ENCODE measurements at places on chromosomes 12 and 14.

DNA sequence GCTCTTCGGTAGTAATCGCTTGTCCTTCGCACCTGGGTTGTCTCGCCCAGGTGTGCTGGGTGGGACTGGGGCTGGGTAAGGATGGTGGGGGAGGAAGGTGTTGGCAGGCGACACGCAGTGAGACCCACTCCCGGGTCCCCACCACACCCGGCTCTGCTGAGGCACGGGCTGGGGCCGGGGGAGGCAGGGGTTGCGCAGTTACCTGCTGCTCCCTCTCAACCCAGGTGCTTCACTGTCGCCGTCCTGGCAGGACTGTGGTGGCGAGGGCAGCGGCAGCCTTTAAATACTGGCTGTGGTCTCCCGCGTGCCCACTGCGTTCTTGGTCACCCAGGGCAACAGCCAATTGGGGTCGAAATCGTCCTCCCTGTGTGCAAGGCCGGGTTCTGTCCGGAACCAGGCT lies at the start of gene CCER1:
Gene CCER1 (minus strand): TSS at position 256 of the 400 bp plus-strand sequence. CDS start 434 bp downstream, outside the sequence.
- no peaks in the 10 kb centered on the region for H3K4me1 ChIP-seq
- no peaks in the 10 kb centered on the region for H3K27me3 ChIP-seq
- no peaks in the 10 kb centered on the region for H3K36me3 ChIP-seq
- no peak within 1 kb of the TSS for H3K4me3 ChIP-seq
- no peak for DNase-seq

- no peak for DNase-seq
- H3K27ac ChIP-seq = no peak overlapping the region
- H3K4me3 ChIP-seq = no peak overlapping the region
- no peaks in the 10 kb centered on the region for H3K4me1 ChIP-seq
- no peaks in the 10 kb centered on the region for H3K27me3 ChIP-seq
- peaks cover 13% of the 10 kb centered on the region for H3K36me3 ChIP-seq
These were observed 18.8 kb downstream of the OS9 start for GRCh38 chr12:57712701-57713100.

DNA sequence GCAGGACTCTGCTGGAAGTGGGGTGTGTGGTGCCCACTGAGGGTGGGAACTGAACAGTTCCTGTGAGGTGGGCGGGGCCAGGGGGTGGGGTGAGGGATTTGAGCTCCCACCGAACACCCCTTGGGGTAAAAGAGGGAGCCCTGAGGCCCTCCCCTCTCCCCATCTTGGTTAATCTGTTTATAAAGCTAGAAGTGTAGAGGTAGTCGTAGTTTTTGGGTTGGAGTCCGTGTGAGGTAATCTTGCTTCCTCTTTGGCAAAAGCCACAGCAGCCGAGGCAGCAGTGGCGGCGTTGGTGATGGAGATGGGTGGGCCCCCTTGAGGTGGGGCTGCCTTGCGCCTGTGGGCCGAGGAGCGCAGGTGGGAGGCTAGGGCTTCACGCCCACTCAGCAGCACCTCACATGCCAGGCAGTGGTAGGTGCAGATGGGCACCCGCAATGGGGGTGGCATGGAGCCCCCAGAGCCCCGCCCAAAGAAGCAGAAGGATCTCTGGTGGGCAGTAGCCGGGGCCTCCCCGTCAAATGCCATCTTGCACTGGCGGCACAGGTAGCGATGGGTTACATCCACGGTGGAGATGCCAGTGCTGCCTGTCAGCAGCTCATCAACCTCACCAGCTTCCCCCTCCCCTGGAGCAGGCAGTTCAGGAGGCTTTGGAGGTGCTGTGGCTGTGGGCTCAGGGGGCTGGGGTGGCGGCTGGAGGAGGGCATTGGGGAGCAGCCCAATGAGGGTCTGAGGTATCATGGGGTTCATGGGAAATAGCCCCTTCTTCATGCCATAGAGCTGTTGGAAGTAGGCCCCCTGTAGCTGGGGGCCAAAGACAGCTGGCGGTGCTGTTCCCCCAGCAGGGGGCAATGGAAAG lies 29.6 kb downstream of the ZFHX2 start:
- H3K27ac ChIP-seq = no peak overlapping the region
- H3K4me3 ChIP-seq = no peak overlapping the region
- no peaks in the 10 kb centered on the region for H3K27me3 ChIP-seq
- H3K36me3 ChIP-seq = no peaks in the 10 kb centered on the region
- no peak for DNase-seq
- H3K4me1 ChIP-seq = no peaks in the 10 kb centered on the region

GRCh38 chr14:49991491-49991890 lies 98.6 kb downstream of the ARF6 start:
- H3K27me3 ChIP-seq = no peaks in the 10 kb centered on the region
- no peaks in the 10 kb centered on the region for H3K36me3 ChIP-seq
- no peak overlapping the region for H3K4me3 ChIP-seq
- peaks cover 3% of the 10 kb centered on the region for H3K4me1 ChIP-seq

- H3K4me1 ChIP-seq = peaks cover 57% of the 10 kb centered on the region
- DNase-seq = no peak
- H3K27ac ChIP-seq = peak overlapping the region; percentile 88
- H3K27me3 ChIP-seq = no peaks in the 10 kb centered on the region
- H3K36me3 ChIP-seq = no peaks in the 10 kb centered on the region
- H3K4me3 ChIP-seq = no peak overlapping the region
These were observed 3.6 kb downstream of the SLC48A1 start for GRCh38 chr12:47776471-47777143.

DNA sequence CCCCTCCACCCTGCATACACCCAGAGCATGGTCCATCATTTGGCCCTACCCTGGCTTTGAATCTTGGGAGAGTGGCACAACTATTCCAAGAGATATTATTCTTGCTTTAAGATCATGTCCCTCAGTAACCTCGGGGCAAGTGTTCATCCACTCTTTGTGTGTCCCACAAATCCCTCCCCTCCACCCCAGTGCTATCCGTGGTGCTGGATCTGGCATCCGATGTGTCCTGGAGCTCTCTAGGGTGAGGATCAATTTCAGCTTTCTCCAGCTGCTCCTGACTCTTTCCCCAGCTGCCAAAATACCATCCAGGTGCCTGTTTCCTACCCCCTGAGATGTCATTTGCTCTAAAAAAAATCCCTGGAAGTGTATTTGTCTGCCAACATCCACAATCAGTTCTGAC lies 64.8 kb upstream of the CMKLR1 start:
- H3K36me3 ChIP-seq = no peaks in the 10 kb centered on the region
- H3K4me3 ChIP-seq = no peak overlapping the region
- no peaks in the 10 kb centered on the region for H3K4me1 ChIP-seq
- no peak overlapping the region for H3K27ac ChIP-seq

DNA sequence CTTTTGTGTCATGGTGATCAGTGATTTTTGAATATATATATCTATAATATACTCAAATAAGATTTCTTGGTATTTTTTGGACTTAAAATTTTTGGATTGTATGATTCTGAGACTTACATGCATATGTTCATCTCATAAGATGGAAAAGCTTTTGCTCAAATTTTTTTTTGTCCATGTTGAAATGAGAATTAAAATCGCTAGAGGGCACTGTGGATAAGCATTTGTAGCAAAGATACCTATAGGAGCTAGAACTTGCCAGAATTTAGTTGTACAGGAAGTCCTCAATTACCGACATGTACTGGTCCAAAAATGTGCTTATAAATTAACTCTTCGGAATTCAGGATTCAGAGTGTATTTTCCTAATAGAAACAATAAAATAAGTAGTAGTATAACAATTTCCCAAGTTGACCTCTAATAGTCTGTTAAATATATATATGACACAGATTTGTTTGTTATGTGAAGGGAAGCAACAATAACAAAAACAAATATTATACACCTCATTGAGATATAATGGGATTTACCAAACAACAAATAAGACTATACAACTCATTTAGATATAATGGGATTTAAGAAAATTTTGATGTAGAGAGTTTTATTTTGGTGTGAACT lies 179.6 kb downstream of the TMEM117 start:
- DNase-seq = no peak
- no peaks in the 10 kb centered on the region for H3K4me1 ChIP-seq
- no peak overlapping the region for H3K4me3 ChIP-seq
- no peaks in the 10 kb centered on the region for H3K36me3 ChIP-seq

DNA sequence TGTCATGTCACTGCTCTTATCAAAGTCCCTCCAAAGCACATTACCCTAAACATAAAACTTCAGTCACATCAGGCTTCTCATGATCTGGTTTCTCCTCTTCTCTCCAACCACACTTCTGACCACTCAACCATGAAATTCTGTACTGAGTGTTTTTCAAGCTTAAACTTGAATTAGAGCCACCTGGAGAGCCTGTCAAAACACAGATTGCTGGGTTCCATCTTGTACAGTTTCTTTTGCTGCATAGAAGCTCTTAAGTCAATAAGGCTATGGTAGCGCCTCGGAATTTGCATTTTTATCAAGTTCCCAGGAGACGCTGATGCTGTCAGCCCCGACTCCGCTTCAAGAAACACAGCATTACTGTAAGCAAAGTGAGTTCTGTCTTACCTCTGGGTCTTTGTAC lies 16.4 kb upstream of the SRRM4 start:
- H3K36me3 ChIP-seq = no peaks in the 10 kb centered on the region
- no peak overlapping the region for H3K27ac ChIP-seq
- no peak overlapping the region for H3K4me3 ChIP-seq
- H3K27me3 ChIP-seq = no peaks in the 10 kb centered on the region
- no peaks in the 10 kb centered on the region for H3K4me1 ChIP-seq
- no peak for DNase-seq

DNA sequence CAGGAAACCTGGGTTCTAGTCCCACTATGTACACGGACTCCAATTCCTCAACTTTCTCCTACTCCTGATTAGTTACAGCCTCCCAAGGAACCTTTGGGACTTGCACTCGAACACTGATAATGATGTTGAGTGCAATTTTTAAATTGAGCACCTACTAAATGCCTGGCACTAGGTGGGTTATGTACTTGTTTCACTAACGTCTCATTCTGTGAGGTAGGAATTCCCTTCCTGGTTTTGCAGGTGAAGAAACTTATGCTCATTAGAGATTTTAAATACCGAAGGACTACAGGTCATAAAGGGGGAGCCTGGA lies 536 bp downstream of the PARPBP start:
- no peak for DNase-seq
- H3K27ac ChIP-seq = peak overlapping the region; percentile 95
- peak overlapping the region; percentile 66 for H3K4me3 ChIP-seq
- no peaks in the 10 kb centered on the region for H3K27me3 ChIP-seq
- H3K36me3 ChIP-seq = no peaks in the 10 kb centered on the region

DNA sequence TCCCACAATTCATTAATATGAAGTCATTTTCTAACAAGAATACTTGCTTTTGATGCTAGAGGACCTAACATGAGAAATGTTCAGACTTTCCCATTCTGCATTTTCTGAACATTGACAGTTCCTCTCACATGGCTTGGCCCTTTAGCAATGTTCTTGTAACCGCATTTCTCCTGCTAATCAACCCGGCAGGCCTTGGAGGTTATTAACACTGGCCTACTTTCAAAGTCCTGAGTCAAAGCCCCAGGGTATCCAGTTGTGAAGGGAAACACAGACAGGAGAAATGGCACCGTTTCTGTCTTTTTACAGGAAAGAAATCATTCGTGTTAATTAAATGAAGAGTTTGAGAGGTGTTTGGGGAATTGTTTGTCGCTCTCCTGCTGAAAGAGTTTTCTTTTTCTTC lies 446.5 kb upstream of the MIS18BP1 start:
- H3K4me3 ChIP-seq = no peak overlapping the region
- no peaks in the 10 kb centered on the region for H3K36me3 ChIP-seq
- H3K4me1 ChIP-seq = no peaks in the 10 kb centered on the region
- no peak overlapping the region for H3K27ac ChIP-seq

DNA sequence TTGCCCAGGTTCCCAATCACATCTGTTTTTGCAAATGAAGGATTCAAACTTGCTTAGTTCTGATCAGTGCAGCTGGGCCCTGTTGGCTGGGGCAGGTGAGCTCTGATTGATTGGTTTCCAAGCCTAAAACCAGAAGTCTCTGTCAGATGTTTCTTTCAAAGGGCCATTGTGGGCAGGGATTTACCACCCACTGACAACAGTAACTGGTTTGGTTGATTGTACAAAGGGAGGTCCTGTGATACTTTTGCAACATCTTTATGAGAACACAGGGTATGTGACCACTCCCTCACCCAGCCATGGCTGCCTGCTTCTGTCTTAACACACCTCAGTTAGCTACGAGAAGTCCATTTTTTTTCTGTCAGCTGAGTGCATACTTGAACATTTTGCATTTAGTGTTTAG lies 184.1 kb downstream of the FLRT2 start:
- no peaks in the 10 kb centered on the region for H3K27me3 ChIP-seq
- H3K4me3 ChIP-seq = no peak overlapping the region
- H3K27ac ChIP-seq = no peak overlapping the region
- H3K36me3 ChIP-seq = no peaks in the 10 kb centered on the region

DNA sequence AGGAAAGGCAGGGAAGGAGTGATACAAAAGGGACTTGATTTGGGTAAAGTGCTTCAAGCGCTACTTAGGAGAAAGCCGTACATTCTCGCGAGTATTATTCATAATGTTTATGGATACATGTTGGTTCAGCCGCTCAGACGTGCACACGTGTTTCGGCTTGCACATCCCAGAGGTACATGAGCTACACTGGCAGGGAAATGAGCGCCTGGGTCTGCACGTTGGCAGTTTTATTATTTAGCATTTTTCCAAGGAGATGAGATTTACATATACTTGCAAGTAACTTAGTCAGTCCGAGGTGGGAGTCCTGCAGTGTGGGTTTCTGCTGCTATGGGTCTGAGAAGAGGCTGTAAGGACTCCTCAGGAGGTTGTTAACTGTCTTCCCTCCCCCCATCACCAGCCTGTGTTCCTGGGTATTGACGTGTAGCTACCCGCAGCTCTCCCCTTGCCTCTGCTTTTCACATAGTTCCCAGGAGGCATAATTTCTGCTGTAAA lies 1.5 kb downstream of the PRKCH start:
- H3K4me3 ChIP-seq = peak overlapping the region; percentile 80
- H3K27ac ChIP-seq = peak overlapping the region; percentile 96
- no peaks in the 10 kb centered on the region for H3K36me3 ChIP-seq
- no peaks in the 10 kb centered on the region for H3K27me3 ChIP-seq
- peaks cover 5% of the 10 kb centered on the region for H3K4me1 ChIP-seq

DNA sequence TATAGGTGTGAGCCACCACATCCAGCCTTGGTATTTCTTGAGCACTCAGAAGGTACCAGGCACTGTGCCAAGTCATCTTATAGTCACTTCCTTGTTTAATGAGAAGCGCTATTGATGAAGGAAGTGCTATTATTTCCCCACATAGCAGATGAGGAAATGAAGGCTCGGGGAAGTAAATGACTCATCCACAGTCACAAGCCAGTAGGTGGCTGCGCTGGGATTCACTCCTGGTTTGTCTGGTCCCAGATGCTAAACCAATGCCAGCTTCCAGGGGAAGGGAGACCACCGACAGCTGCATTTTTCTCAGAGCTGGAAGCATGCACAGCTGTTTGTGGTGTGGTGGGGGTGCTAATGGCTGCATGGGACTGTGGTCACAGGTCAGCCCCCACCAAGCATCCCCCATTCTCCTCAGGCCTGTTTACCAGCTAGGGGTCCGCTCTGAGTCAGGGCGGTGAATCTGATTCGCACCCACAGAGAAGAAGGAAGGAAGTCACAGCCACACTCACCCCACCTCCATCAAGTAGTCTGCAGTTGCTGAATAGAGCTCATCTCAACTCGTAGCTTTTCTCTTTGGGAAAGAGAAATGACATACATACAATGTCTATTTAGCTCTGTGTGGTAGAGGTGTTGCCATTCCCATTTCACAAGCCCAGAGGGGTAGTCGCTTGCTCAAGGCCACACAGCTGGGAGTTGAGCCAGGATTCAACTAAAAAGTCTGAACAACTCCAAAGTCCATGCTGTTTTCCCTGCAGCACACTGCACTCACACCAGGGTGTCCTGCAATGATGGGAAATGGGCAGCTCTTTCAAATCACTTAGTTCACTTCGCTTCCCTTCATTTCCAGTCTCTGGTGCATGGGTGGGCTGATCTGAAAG lies 6.3 kb upstream of the LTBP2 start:
- no peaks in the 10 kb centered on the region for H3K27me3 ChIP-seq
- H3K4me1 ChIP-seq = peaks cover 100% of the 10 kb centered on the region
- peak overlapping the region; percentile 84 for H3K27ac ChIP-seq
- no peak overlapping the region for H3K4me3 ChIP-seq
- no peaks in the 10 kb centered on the region for H3K36me3 ChIP-seq

- peak overlapping the region; percentile 80 for H3K27ac ChIP-seq
- DNase-seq = no peak
- H3K36me3 ChIP-seq = no peaks in the 10 kb centered on the region
- H3K27me3 ChIP-seq = no peaks in the 10 kb centered on the region
These were observed 843 bp upstream of the NUAK1 start for GRCh38 chr12:106139422-106140171.

All from esophagus squamous epithelium (tissue), 5 donors.